Sigmoid colon (tissue), 7 donors: ENCODE measurements at places on chromosomes 7 and 10. TPM values are rescaled to one million over a fixed set of nuclear protein-coding genes. Genes with fewer than 3 reads are reported as not detected.
A peak's percentile ranks its signal among the peaks of the same experiment; 100 is the strongest.

DNA sequence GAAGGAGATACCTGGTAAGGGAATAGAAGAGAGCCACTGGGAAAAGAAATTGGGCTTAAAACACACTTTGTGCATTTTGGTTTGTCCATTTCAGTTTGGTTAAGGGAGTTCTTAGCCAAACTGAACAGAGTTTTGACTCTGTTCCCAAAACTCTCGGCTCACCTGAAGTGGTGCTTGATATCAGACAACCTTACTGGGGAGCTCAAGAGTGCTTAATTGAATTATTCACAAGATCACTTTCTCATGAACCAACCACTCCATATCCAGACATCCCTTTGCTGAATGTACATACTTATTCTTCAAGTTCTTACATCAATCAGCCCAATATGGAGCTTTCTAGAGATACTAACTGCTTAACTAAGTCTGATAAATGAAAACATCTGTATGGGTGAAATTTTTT, 413.1 kb downstream of the GRM8 start:
- no peak overlapping the region for H3K4me3 ChIP-seq
- H3K27me3 ChIP-seq, result no peaks in the 10 kb centered on the region
- no peaks in the 10 kb centered on the region for H3K36me3 ChIP-seq
- no peaks in the 10 kb centered on the region for H3K4me1 ChIP-seq
- H3K27ac ChIP-seq, result no peak overlapping the region
- no peak for DNase-seq

DNA sequence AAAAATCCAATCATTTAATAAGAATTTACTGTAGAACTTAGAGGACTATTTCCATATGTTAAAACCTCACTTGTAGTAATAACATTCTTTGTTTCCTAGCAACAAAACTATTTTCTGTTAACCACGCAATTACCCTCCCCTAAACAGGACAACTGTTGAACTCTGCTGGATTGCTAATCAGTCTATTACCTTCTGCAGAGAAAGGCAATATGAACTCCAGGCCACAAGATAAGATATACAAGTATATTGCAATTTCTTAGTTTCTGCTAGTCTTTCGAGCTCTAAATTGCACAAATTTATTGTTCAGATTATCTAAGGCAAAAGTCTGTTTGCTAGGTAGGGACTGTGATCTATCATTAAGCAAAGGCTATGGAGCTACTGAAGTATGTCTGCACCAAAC, 920.1 kb upstream of the LRRN3 start:
- no peak overlapping the region for H3K4me3 ChIP-seq
- no peaks in the 10 kb centered on the region for H3K4me1 ChIP-seq
- no peaks in the 10 kb centered on the region for H3K36me3 ChIP-seq
- no peak overlapping the region for H3K27ac ChIP-seq
- DNase-seq, result no peak

CYP2C19 gene
- polyA plus RNA-seq, result not detected

ACTA2 gene
- polyA plus RNA-seq, result 43.7 TPM

DNA sequence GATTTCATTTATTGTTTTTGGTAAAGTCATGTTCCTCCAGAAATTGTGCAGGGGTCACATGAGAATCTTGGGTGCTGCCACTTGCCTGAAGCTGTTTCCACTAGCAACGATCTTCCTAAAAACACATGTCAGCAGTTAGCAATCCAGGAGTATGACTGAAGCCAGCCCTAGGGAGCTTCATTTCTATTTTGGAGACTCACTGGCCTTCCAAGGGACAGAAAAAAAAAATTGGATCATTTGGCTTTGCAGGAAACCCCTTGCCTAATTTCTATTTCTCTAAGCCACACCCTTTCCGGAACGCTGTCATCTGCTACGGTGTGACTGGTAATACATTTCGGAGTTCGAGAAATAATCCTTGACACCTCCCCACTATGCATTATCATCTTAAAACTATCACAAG, 204.7 kb downstream of the TAX1BP1 start:
- H3K27me3 ChIP-seq, result no peaks in the 10 kb centered on the region
- H3K36me3 ChIP-seq, result no peaks in the 10 kb centered on the region
- peak overlapping the region; percentile 38 for H3K27ac ChIP-seq
- H3K4me3 ChIP-seq, result no peak overlapping the region
- H3K4me1 ChIP-seq, result peaks cover 32% of the 10 kb centered on the region
- no peak for DNase-seq

- H3K27me3 ChIP-seq, result no peaks in the 10 kb centered on the region
- no peak for DNase-seq
- H3K4me3 ChIP-seq, result no peak overlapping the region
- H3K4me1 ChIP-seq, result no peaks in the 10 kb centered on the region
Observed at GRCh38 chr10:46325021-46325420, 38.2 kb downstream of the ANTXRL start.

GRCh38 chr10:101053516-101053915, 8.3 kb upstream of the KAZALD1 start:
- H3K27ac ChIP-seq, result no peak overlapping the region
- H3K36me3 ChIP-seq, result no peaks in the 10 kb centered on the region
- H3K4me3 ChIP-seq, result no peak overlapping the region
- H3K4me1 ChIP-seq, result no peaks in the 10 kb centered on the region
- H3K27me3 ChIP-seq, result peaks cover 23% of the 10 kb centered on the region
- DNase-seq, result no peak

DNA sequence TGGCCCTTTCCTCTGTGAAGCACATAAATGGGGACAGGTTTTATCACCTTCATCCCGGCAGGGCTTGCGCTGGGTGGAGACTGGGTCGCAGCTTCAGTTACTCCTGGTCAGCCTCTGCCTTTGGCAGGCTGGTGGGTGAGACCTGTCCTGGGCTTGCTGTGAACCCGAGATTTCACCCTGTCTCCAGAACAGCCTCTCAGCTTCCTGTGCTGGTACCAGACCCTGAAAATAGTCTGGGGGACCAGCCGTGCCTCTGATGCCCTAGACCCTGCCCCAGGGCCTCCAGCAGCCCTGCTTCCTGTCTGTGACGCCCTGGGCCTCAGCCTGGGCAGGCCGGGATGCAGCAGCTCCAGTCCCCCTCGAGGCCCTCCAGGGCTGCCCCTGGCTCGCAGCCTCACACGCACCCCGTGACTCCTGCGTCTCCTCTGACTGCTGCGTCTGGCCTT, 13.2 kb upstream of the PWWP2B start:
- H3K4me1 ChIP-seq, result no peaks in the 10 kb centered on the region
- H3K27me3 ChIP-seq, result no peaks in the 10 kb centered on the region
- no peaks in the 10 kb centered on the region for H3K36me3 ChIP-seq
- H3K27ac ChIP-seq, result no peak overlapping the region

DOCK1 gene
- polyA plus RNA-seq, result 18.3 TPM

DNA sequence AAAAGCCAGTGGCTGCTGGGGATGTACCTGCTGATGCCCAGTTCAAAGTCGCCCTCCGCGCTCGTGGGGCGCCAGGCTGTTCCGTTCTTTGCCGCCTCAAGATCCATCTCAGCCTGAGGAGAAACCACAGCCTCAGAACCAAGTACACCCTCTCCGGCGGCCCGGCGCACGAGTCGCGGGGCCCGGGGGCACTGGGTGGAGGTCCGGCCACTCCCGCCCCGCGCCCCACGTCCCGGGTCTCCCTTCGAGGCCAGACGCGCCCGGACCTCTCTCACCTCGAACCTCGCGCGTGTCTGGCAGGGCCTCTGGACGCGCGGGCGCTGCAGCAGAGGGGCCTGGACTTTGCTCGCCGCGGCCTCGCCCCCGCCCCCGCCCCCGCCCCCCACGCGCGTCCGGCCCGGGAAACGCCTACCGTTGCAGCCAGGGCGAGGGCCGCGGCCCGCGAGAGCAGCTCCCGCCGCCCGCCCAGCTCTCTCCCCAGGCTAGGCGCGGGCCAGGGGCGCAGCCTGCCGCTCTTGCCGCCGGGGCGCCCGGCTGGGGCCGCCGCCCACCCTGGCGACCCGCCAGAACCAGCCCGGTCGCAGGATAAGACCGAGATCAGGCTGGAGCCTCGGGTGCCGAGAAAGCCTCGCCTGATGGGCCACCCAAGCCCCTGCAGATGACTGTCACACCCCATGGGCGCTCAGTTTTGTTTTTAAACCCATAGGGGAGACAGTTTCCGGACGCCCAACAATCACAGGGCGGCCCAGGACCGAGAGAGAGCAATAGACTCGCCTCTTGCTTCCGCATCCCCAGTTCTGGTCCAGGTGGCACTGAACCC, at the start of gene ABCB4:
ABCB4 (minus strand) TSS at position 322 of the 820 bp plus-strand sequence; CDS start at position 107, 215 bp downstream.
- H3K4me3 ChIP-seq, result peak within 1 kb of the TSS; percentile 57
- H3K27me3 ChIP-seq, result no peaks in the 10 kb centered on the region
- H3K27ac ChIP-seq, result no peak within 1 kb of the TSS
- no peaks in the 10 kb centered on the region for H3K36me3 ChIP-seq

- H3K36me3 ChIP-seq, result peaks cover 13% of the 10 kb centered on the region
- no peaks in the 10 kb centered on the region for H3K27me3 ChIP-seq
- H3K4me1 ChIP-seq, result no peaks in the 10 kb centered on the region
- DNase-seq, result peak; percentile 25
- no peak overlapping the region for H3K4me3 ChIP-seq
- no peak overlapping the region for H3K27ac ChIP-seq
Observed at GRCh38 chr7:140448781-140449480, 30.4 kb downstream of the MKRN1 start.

GRCh38 chr10:7571981-7572380, 94.8 kb downstream of the ITIH5 start:
- no peak for DNase-seq
- H3K27ac ChIP-seq, result peak overlapping the region; percentile 75
- no peaks in the 10 kb centered on the region for H3K27me3 ChIP-seq

DNA sequence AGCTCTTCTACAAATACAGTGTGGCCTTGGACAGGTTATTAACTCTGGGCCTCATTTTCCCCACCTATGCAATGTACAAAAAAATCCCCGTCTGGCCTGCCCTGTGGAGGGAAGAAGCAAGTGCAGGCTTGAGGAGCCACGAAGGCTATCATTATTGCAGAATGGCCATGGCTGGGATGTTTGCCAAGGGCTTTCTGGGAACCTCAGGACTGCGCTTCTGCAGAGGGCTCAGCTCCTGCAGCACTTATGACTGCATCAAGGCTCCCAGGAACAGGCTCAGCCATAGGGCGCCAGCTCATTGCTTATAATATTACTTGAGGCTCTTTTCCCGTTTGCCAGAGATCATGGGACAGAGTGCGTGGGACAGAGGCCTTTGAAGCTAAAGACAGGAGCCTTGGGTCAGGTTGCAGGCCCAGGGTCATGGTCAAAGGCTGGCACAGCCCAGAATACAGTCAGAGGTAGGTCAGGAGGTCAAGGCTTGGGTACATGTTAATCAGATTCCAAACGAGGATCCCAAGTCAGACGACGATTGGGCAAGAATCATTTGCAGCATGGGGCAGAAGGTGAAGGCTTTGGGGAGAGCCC, 20.6 kb upstream of the C10orf105 start:
- no peaks in the 10 kb centered on the region for H3K27me3 ChIP-seq
- H3K4me1 ChIP-seq, result peaks cover 22% of the 10 kb centered on the region
- DNase-seq, result no peak
- H3K4me3 ChIP-seq, result no peak overlapping the region
- H3K27ac ChIP-seq, result no peak overlapping the region
- H3K36me3 ChIP-seq, result no peaks in the 10 kb centered on the region

PNLIPRP3 gene
- not detected for polyA plus RNA-seq

- no peak overlapping the region for H3K27ac ChIP-seq
- peaks cover 73% of the 10 kb centered on the region for H3K27me3 ChIP-seq
- no peak for DNase-seq
- no peak overlapping the region for H3K4me3 ChIP-seq
- peaks cover 32% of the 10 kb centered on the region for H3K4me1 ChIP-seq
- H3K36me3 ChIP-seq, result no peaks in the 10 kb centered on the region
Observed at GRCh38 chr10:26215396-26215934, 1.1 kb upstream of the GAD2 start.

DNA sequence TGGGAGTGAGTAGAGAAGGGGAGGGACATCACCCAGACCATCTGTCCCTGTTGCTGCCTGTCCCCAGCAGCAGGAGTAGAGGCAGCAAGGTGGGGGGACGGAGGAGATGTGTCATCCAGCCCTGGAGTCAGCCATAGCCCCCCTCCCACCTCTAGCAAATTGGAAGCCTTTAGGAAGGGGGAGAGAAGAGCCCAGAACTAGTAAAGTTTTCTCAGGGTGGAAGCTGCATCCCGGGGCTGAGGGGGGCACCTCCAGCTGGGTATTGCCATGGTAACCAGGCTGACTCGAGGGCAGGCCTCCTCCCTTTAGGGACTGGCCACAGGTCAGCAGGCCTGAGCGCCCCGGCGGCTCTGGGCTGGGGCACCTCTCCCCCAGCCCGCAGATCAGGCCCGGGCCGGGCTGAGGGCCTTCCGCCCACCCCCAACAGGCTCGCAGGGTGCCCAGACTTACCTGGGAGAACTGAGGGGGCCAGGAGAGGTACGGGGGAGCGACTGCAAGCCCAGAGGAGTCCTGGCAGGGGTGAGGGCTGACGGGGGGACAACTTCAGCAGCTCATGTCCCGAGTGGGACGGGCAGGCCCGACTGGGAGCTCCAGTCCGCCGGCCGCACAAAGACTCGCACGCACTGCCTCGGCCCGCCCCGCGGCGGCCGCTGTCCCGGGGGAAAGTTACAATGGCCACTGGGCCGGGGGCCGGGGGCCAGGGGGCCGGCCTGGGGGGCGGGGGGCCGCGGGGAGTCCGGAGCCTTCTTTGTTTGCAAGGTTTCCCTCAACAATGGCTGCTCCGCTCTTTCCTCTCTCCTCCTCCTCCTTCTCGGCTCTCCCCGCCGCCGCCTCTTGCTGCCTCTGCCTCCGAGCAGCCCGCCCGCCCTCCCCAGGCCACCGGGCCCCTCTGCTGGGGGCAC, 6.0 kb downstream of the LDB1 start:
- H3K4me3 ChIP-seq, result peak overlapping the region; percentile 69
- H3K36me3 ChIP-seq, result peaks cover 24% of the 10 kb centered on the region
- H3K27ac ChIP-seq, result peak overlapping the region; percentile 94
- no peaks in the 10 kb centered on the region for H3K27me3 ChIP-seq

UNC5B gene
- polyA plus RNA-seq, result 12.7 TPM

DLX6 gene
- 0.09 TPM for polyA plus RNA-seq

C1QL3 gene
- not detected for polyA plus RNA-seq

CALN1 gene
- not detected for polyA plus RNA-seq
